Cerebellum (tissue), 4 donors: ENCODE measurements at places on chromosomes 6 and 20.

DNA sequence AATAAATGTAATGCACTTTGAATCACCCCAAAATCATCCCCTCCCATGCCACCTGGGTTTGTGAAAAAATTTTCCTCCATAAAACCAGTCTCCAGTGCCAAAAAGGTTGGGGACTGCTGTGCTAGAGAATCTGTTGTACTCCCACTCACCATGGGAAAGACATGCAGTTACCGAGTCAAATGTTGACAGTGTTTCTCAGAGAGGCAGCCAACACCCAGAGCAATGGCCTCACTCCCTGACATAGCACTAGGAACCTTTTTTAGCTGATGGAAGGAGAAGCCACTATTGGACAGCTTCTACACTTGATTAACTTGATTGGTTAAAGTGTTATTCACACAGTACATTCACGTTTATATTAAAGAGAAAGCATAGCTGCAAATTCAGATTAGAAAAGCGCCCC is 59.8 kb upstream of the MANEA start:
- peak; percentile 0 for DNase-seq

DNA sequence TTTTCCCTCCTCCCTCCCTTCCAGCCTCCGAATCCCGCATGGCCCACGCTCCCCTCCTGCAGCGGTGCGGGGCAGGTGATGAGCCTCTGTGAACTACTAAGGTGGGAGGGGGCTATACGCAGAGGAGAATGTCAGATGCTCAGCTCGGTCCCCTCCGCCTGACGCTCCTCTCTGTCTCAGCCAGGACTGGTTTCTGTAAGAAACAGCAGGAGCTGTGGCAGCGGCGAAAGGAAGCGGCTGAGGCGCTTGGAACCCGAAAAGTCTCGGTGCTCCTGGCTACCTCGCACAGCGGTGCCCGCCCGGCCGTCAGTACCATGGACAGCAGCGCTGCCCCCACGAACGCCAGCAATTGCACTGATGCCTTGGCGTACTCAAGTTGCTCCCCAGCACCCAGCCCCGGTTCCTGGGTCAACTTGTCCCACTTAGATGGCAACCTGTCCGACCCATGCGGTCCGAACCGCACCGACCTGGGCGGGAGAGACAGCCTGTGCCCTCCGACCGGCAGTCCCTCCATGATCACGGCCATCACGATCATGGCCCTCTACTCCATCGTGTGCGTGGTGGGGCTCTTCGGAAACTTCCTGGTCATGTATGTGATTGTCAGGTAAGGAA is at the start of gene OPRM1:
TSS of gene OPRM1 (plus strand) at position 10 of the 612 bp plus-strand sequence. CDS start at position 315, 305 bp downstream.
- peak; percentile 63 for DNase-seq

GRCh38 chr20:38830356-38830755 is 24.9 kb downstream of the PPP1R16B start:
- DNase-seq: no peak

DNA sequence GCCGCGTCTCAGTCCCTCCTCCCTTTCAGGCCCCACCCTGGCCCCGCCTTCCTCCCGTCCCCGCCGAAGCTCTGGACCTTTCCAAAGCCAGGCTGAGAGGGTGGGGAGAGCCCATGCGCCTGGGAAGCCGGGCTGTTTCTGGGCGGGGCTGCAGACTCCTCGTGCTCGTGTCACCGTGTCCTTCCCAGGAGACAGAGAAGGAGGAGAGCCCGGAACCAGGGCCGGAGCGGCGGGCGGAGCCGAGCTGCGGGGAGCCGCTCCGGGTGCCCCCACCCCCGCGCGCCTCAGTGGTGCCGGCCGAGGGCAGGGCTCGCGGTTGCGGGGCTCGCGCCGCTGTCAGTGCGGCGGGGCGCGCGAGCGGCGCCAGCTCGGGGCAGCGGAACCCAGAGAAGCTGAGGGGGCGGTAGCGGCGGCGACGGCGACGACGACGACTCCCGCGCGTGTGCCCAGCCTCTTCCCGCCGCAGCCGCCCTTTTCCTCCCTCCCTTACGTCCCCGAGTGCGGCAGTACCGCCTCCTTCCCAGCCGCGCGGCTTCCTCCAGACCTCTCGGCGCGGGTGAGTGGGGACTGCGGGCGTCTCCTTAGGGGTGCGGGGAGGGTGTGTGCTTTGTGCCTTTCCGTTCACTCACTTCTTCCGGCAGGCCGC is at the start of gene RALY:
TSS of gene RALY (plus strand) at position 336 of the 646 bp plus-strand sequence. CDS start 78,164 bp downstream, outside the sequence.
- DNase-seq: peak; percentile 86

- no peak for DNase-seq
These were observed 83.2 kb upstream of the EYA2 start for GRCh38 chr20:46811224-46812084.

- DNase-seq: no peak
These were observed 25.7 kb upstream of the IGF2R start for GRCh38 chr6:159943101-159943632.

GRCh38 chr6:11772109-11772825 is 6.3 kb downstream of the ADTRP start:
- DNase-seq: no peak

GRCh38 chr6:18269253-18269652 is 4.9 kb upstream of the DEK start:
- no peak for DNase-seq

GRCh38 chr6:125586074-125586473 is 163.4 kb upstream of the HEY2 start:
- no peak for DNase-seq

GRCh38 chr20:59666586-59666985 is 62.2 kb downstream of the PHACTR3 start:
- no peak for DNase-seq

GRCh38 chr6:35047265-35048011 is 93.7 kb downstream of the TCP11 start:
- no peak for DNase-seq

GRCh38 chr6:156508126-156508525 is 269.1 kb upstream of the ARID1B start:
- DNase-seq: peak; percentile 7

GRCh38 chr6:81491454-81492101 is 260.9 kb downstream of the TENT5A start:
- no peak for DNase-seq

- DNase-seq: no peak
These were observed 13.0 kb upstream of the RCAN2 start for GRCh38 chr6:46504242-46504641.

DNA sequence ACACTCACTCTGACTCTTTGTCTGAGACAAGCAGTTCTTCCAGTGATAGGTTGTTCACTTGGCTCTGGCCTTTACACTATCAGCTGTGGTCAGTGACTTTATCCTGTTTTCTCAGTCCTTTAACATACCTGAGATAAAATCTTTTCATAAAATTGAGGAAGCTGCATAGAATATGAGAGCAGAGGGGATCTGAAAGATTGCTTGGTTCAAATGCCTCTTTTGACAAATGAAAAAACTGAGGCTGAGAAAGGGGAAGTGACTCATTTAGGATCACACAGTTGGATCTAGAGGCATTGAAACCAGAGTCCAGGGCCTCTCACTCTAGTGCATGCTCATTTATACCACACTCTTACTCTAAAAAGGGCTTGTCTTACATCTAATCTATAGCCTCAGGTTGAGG is 277.0 kb upstream of the TBX18 start:
- DNase-seq: no peak

GRCh38 chr20:2809690-2810089 is 5.1 kb upstream of the C20orf141 start:
- DNase-seq: no peak

DNA sequence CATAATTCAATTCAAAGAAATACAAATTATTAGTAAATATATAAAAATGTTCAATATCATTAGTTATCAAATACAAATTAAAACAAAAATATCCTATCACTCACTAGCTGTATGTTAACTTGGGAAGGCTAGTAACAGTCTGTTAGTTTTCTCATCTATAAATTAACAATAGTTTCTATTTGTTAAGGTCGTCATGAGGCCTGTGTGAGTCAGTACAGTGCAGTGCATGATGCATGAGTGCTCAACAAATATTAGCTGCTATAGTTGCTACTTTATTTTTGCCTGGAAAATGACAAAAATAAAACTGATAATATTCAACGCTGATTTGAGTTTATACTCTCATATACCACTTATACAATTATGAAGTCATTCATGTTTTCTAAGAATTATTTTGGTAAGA is 401.6 kb upstream of the RUNX2 start:
- DNase-seq: no peak

- no peak for DNase-seq
These were observed 21.3 kb downstream of the TTPAL start for GRCh38 chr20:44496976-44497375.

GRCh38 chr6:134314006-134314821 is 3.7 kb downstream of the SGK1 start:
- DNase-seq: no peak
